Central memory CD4-positive, alpha-beta T cell (primary cell): ENCODE measurements at places on chromosomes 5 and 9.

DNA sequence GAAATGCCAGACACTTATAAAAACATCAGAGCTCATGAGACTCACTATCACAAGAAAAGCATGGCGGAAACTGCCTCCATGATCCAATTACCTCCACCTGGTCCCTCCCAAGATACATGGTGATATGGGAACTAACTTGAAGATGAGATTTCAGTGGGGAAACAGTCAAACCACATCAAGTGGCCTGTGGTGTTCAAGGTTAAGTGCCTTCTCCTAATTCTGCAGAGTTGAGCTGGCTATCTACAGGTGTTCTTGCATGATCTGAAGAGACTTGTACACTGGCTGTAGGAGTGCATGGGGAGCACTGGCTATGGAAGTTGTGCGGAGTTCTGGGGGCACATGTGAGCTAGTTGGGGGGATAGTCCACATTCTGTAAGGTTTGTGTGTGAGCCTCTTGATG lies 34.0 kb upstream of the CKS2 start:
- DNase-seq: no peak

DNA sequence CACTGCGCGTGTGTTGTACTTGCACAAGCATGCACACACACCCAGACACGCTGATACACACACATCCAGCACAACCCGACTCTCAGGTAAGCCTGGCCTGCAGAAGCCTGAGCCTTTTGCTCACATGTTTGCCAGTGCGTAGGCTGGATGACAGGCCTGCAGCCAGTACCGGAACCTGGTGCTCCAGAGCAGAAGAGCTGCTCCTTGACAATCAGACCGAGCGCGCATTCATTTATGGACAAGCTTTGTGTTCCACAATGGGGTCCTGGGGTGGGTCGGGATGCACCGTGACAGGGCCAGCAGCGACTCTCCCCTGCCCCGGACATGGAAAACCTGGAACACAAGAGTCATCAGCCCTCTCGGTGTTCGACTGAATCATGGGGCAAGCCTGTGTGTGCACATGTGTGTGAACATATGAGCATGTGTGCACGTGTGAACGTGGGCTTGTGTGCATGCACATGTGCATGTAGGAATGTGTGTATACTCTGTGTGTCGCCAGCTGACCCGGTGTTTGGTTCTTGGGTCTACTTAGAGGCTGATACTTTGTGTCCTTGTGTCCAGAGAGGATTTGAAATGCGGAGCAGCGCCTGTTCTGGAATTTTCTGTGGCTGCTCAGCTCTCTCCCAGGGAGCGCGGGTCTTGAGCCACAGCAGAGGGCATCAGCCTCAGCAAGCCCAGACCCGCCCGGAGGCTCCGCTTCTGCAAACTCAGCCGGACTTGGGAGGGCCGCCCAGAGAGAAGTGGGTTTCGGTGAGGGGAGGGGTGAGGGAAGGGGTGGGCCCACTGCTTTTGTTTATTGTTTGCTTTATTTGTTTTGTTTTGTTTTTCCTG lies 32.2 kb downstream of the IRX4 start:
- no peak for DNase-seq

DNA sequence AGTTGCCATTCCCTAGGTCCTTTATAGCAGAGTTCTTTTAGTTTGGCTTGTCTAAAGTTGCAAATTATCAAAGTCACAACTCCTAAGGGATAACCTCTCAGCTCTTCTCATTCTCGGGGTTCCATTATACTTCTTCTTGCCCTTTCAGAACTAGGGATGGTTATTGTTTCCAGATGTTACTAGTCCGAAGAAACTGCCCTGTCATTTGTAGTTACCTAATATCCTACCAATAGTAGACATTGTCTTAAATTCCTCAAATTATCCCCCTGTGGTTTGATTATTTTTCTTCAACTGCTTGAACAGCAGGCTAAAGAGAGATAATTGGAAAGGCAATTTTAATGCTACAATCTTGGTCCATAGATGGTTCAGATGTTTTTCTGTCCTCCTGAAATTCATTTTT lies 709.8 kb downstream of the KCTD16 start:
- no peak for DNase-seq

DNA sequence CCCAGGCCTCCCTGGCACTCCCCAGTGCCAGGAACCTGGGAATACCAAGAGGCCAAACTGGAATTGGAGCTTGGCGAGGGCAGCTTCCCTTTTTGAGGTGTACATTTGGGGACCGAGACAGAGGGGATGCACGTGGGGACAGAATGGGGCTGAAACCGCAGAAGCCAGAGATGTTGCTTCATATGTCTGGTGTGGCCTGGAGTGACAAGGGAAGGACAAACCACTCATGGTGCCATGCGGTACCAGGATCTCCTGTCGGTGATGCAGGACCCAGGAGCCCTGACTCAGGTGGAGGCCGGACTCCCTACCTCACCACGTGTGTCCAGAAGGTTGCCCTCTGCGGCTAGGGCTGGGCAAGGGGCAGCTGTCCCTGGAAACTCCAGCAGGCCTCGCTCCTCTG lies 4.0 kb upstream of the CSF2 start:
- no peak for DNase-seq

DNA sequence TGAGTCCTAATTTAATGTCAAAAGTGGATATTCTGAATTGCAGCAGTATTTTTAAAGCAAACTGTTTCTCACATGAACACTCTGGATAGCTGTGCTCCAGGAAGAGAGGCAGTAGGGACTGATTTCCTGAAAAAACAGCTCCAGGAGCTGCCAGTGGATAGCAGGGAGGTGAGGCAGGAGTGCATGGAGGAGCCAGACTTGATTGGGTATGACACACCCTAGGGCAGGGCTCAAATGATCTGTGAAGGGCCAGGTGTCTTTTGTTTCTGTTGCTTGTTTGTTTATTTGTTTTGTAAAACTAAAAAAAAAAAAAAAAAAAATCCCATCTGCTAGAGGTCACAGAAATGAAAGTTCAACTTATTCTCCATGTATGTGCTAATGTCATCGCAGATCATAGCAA lies 83.4 kb downstream of the ADRB2 start:
- no peak for DNase-seq

DNA sequence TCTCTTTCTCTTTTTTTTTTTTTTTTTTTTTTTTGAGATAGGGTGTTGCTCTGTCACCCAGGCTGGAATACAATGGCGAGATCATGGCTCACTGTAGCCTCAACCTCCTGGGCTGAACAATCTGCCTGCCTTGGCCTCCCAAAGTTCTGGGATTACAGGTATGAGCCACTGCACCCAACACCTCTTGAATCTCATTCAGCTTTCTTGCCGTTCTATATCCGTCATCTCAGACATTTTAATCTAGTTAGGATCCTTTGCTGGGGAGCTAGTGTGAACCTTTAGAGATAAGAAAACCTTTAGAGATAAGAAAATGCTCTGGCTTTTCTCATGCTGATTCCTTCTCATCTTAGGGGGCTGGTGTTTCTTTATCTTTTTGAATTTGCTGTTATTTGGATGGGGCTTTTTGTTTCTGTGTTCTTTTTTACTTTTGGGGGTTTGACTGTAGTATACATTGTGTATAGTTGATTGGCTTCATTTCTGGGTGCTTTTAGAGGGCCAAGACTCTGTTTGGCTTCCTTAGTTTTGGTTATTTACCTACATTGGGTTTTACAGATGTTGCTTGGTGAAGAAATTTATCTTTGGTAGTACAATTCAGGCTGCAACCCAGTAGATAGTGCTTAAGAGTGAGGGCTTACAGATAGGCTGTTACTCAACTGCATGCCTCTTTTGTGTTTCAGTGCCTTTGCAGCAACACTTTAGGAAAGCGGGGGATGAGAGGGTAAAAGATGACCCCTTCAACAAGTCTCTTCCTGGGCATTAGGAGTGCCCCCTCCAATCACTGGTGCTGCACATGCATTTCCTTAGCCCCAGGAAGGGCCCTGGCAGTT lies 41.9 kb upstream of the SLC36A1 start:
- DNase-seq: no peak

DNA sequence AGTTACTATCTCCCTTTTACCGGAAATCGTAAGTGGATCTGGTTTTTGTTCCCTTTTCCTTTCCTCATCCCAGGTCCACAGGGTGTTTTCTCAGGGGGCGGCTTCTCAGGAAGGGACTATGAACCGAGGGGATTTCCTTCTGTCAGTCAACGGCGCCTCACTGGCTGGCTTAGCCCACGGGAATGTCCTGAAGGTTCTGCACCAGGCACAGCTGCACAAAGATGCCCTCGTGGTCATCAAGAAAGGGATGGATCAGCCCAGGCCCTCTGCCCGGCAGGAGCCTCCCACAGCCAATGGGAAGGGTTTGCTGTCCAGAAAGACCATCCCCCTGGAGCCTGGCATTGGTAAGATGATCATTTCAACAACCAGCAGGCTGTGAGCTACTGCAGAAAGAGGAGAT lies 75.8 kb downstream of the GOLPH3 start:
- DNase-seq: no peak

GRCh38 chr9:72858089-72858912 lies 94.6 kb downstream of the ALDH1A1 start:
- DNase-seq: no peak

GRCh38 chr5:93721071-93721470 lies 20.3 kb downstream of the POU5F2 start:
- DNase-seq: no peak

DNA sequence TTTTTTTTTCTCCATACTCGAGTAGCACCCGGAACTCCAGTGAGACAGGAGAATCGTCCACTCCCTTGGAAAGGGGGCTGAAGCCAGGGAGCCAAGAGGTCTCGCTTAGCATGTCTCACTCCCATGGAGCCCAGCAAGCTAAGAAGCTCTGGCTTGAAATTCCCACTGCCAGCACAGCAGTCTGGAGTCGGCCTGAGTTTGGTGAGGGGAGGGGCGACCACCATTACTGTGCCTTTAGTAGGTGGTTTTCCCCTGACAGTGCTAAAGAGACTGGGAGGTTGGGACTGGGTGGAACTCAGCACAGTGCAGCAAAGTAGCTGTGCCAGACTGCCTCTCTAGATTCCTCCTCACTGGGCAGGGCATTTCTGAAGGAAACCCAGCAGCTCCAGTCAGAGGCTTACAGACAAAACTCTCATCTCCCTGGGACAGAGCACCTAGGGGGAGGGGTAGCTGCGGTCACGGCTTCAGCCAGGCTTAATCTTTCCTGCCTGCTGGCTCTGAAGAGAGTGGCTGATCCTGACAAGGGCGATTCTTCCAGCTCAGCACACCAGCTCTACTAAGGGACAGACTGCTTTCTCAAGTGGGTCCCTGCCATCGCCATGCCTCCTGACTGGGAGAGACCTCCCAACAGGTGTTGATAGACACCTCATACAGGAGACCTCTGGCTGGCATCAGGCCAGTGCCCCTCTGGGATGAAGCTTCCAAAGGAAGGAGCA lies 414.5 kb upstream of the ZNF608 start:
- DNase-seq: no peak

- peak; percentile 0 for DNase-seq
Measured at GRCh38 chr9:4299005-4299795, 668 bp downstream of the GLIS3 start.

- DNase-seq: no peak
Measured at GRCh38 chr5:162512935-162513565, 445.5 kb downstream of the GABRG2 start.

DNA sequence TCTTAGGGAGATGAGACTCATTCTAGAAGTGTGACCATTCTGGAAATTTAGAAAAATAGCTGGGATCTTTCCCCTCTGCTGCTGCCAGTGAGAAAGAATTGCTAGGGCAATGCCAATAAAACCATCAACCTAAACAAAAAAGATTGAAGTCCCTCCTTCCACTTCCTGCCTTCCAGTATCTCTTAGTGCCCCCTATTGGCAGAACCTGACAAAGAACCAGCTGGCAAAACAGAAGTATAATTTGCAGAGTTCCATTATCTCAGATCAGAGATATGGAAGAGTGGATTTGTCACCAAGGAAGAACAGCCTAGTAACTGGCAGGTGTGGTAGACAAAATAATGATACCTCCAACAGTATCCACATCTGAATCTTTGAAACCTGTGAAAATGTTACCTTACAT lies 13.8 kb upstream of the PLCXD3 start:
- DNase-seq: no peak

- no peak for DNase-seq
Measured at GRCh38 chr9:94918038-94918753, 191.7 kb downstream of the AOPEP start.

- DNase-seq: no peak
Measured at GRCh38 chr9:110157823-110158664, 49.9 kb downstream of the C9orf152 start.

DNA sequence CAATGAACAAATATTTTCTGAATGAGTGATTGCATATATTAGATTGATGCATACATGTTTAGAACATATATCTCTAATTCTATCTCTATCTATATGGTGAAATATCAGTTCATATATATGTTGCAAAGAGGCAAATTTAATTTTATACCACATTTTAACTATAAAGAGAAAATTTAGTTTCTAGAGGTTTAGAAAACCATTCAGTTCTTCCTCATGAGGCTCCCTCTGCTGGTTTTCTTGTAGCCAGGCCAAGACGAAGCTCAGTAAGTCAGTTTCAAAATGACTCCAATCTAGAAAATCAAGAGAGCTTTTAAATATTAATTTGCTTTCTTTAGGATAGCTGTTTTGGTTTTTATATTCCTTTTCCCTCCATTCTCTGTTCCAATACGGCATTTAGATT lies 312.1 kb downstream of the TMEM232 start:
- no peak for DNase-seq

- peak; percentile 72 for DNase-seq
Measured at GRCh38 chr9:34663303-34663605, 797 bp upstream of the CCL27 start.

DNA sequence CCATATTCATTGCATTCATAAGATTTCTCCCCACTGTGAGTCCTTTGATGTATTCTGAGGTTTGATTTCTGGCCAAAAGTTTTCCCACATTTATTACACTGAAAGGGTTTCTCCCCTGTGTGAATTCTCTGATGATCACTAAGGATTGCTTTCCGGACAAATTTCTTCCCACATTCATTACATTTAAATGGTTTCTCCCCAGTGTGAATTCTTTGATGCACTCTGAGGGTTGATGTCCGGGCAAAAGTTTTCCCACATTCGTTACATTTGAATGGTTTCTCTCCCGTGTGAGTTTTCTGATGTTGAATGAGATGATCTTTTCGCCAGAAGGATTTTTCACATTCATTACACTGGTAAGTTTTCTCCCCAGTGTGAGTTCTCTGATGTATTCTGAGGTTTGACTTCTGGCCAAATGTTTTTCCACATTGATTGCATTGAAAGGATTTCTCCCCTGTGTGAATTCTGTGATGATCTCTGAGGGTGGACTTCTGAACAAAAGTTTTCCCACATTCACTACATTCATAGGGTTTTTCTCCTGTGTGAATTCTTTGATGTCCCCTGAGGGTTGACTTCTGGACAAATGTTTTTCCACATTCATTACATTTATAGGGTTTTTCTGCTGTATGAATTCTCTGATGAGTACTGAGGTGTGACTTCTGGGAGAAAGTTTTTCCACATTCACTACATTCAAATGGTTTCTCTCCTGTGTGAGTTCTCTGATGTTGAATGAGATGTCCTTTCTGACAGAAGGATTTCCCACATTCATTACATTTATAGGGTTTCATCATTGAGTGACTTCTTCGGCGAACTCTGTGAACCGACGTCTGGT lies 18.8 kb downstream of the ZNF510 start:
- no peak for DNase-seq
